ENCODE measurements at places on chromosomes 11 and 22. TPM values are rescaled to one million over a fixed set of nuclear protein-coding genes. Genes with fewer than 3 reads are reported as not detected.

The UBASH3B gene
- total RNA-seq, result 99.8 TPM

The PKP3 gene
- 13.1 TPM for total RNA-seq

The ARAP1 gene
- total RNA-seq, result 87.4 TPM

The CSKMT gene
- total RNA-seq, result 31.0 TPM

The C11orf65 gene
- not detected for total RNA-seq

The OR2AG1 gene
- not detected for total RNA-seq

The CDC42EP2 gene
- 35.3 TPM for total RNA-seq

The TTC36 gene
- total RNA-seq, result 0.85 TPM

The C22orf23 gene
- 0.32 TPM for total RNA-seq

The TSGA10IP gene
- 0.05 TPM for total RNA-seq

The TBCEL gene
- total RNA-seq, result 8.6 TPM

The ZNF280A gene
- 2.6 TPM for total RNA-seq

The GAS2 gene
- 2.3 TPM for total RNA-seq

The IL17RA gene
- 4.5 TPM for total RNA-seq

The IRAG1 gene
- 0.02 TPM for total RNA-seq

The OR2D2 gene
- not detected for total RNA-seq

The BTG4 gene
- not detected for total RNA-seq

The MMP27 gene
- not detected for total RNA-seq

The VSIG10L2 gene
- total RNA-seq, result not detected

The CABP4 gene
- not detected for total RNA-seq

The ADM2 gene
- 0.79 TPM for total RNA-seq

The KCNC1 gene
- 0.10 TPM for total RNA-seq

The MYOD1 gene
- total RNA-seq, result not detected

The KIF18A gene
- 23.1 TPM for total RNA-seq

The C11orf58 gene
- total RNA-seq, result 128 TPM

The OR51B6 gene
- not detected for total RNA-seq

The ATP5MG gene
- 139 TPM for total RNA-seq

The OR4A16 gene
- not detected for total RNA-seq

The PHLDB1 gene
- total RNA-seq, result 42.2 TPM

The OR8G1 gene
- total RNA-seq, result not detected

The SPON1 gene
- total RNA-seq, result not detected

The AQP11 gene
- 0.48 TPM for total RNA-seq

The VPS37C gene
- total RNA-seq, result 10.7 TPM

The RAB3IL1 gene
- 3.1 TPM for total RNA-seq

Measured in HT1080 (cell line).